ENCODE measurements at places on chromosomes 4 and X.

DNA sequence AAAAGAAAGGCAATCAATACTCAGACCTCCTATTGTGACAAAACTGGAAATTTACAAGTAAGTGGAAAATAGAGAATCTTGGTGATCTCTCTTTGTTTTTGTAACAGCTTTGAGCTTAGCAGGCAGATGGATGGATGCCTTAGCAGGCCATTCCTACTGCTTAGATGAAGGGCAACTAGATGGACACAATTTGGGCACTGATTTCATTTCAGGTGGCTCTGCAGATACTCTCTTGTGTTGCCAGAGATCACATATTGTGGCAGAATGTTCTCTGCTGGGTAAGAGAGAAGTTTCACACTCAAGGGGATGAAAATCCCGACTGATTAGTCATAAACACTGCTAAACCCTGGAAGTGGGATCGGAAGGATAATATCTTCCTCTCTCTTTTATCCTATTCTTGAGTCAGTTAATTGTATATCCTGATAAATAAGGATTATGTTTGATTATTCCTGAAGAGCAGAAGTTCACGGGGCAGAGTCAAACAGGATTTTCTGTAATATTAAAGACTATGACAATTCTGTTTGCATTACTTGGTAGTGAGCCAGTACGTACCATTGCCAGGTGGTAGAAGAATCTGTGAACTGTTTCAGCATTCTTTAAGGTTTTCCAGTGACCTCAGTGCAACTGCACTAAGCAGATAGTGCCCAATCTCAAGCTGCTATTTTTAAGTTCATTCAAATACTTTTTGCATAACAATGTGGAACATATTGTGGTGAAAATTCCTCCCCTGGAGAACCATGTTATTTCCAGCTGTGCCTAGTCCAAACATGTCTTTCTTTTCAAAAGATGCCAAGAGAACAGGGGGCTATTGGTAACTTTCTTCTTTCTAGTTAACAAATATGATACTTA is 974.3 kb downstream of the FSTL5 start:
- no peak for DNase-seq

GRCh38 chr4:54473798-54474197 is 184.0 kb upstream of the KIT start:
- DNase-seq: no peak

DNA sequence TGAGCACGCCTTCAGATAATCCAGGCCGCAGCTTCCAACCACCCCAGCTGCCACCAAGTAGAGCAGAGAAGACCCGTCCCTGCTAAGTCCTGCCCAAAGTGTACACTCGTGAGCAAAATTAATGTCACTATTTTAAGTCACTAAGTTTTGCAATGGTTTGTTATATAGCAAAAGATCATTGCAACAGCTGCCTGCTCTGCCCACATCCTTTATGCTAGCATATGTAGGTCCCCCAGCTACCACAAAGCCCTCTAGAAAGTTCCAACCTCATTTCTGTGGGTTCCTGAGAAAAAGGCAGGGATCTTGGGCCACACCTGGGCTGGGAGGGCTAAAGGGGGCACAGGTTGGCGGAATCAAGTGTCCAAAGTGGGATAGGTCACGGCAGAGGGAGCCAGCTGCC is 346.9 kb downstream of the BCOR start:
- no peak for DNase-seq

DNA sequence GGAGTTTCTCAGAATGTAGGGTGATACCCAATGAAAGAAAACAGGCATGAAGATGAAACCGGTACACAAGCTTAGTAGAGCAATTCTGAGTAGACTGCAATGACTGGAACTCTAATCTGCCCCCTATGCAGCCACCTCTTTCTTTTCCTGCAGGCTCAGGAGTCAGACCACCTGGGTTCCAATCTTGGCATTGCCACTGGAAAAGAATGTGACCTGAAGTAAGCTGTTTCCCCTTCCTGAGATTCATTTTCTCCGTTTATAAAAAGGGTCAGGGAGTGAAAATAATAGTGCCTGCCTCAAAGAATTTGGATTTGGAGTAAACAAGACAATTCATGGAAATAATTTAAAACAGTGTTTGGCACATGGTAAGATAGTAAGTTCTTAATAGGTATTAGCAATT is 1464.0 kb downstream of the PCDH7 start:
- DNase-seq: no peak

GRCh38 chrX:65677954-65678469 is 10.6 kb downstream of the MSN start:
- DNase-seq: no peak

DNA sequence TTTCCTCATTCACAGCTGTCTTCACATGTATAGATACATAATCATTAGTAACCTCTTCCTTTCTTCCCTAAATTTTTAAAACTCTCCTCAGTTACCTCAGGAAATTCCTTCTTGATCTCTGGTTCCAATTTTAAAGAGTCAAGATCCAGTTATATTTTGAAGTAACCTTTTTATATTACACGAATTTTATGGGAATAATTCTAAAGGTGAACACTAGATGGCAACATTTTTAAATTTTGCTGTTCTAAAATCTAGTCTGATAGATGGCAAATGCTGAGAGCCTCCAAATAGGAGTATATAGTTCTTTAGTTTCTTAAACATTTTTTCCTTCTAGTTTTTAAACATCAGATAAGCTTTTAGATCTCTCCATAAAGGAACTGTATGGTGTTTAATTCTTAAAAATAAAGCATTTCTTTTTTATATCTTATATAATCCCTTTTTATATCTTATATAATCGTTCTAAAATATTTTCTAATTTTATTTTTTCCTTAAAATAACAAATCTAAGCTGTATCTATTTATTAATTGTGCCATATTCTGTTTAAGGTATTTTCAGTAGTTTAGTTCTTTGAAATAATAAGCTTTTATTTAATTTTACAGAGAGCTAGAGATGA is 37.9 kb upstream of the PAPSS1 start:
- peak; percentile 16 for DNase-seq

GRCh38 chrX:12711435-12712040 is 79.7 kb upstream of the PRPS2 start:
- no peak for DNase-seq

DNA sequence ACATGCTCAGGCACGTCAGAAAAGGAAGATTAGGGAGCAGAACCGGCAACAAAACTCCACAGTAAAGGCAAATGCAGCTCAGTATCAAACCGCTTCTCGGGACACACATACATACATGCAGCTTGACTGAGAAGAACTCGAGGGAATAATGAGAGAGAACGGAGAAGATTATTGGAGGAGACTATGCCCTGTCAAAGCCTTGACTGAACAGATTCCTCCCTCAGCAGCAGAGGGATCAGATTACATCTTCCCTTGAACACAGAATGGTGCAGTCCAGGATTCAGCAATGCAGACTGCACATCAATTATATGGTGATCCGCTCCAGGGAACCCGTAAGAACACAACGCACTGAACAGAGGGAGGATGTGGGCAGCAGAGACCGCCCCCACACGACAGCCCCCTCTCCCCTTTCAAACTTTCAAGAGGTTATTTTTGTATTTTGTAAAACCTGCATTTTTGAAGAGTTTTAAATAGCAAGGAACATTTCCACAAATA is 183.2 kb downstream of the FBXW7 start:
- DNase-seq: peak; percentile 96

DNA sequence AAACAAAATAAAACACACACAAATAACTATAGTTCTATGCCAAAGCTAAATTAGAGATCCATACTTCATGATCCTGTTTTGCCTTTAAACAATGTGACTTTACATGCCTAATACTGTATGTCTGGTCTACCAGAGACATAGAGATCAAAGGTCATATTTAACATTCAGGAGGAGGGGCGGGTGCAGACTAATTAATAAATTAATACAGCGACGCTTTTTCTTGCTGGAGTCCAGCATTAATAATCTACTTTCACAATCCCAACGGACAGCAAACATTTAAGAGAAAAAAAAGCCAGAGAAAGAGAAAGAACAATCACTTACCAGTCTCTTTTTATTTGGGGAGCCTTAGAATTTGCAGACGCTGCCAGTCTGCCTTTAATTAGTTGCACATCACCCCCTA is 509 bp downstream of the CXXC4 start:
- no peak for DNase-seq

DNA sequence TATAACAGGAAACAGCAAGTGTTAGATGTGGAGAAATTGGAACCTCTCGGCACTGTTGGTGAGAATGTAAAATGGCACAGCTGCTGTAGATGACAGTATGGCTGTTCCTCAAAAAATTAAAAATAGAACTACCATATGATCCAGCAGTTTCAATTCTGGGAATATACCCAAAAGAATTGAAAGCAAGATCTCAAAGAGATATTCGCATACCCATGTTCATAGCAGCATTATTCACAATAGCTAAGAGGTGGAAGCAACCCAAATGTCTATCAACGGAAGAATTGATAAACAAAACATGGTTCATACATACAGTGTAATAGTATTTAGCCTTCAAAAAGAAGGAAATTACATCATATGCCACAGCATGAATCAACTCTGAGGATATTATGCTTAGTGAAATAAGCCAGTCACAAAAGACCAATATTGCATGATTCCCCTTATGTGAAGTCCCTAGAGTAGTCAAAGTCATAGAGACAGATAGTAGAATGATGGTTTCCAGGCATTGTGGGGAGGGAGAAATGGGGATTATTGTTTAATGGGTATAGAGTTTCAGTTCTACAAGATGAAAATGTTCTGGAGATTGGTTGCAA is 467.7 kb downstream of the IDS start:
- no peak for DNase-seq

DNA sequence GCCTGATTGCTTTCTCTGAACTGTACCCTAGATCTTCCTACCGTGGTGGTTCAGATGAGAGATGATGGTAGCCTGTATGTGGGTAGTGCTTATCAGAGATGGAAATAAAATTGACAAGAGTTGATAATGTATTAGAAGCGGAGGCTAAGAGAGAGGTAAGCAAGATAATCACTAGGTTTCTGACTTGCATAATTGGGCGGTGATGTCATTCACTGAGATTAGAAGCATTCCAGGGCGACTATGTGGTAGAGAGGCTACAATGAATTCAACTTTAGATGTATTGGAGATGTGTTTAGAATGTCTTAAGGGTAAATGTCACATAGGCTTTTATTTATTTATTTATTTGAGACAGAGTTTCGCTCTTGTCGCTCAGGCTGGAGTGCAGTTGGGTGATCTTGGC is 415 bp upstream of the TENM3 start:
- DNase-seq: no peak

DNA sequence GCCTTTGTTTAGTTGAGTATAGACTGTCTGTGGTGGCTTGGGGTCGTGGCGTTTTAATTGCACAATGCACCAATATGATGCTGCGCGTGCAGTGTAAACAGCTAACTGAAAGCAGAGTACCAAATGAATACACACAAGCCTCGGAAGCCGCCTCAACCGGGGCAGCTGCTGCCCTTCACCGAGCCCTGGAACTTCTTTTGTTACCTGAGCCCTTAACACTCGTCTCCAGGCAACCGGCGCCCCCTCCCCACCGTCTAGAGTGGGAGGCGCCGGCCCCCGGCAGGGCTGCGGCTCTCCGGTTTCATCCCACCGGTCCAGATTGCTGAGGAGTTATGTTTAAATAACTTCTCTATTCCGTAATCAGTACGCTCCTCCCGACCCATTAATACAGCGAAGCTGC is 173.2 kb upstream of the TBL1X start:
- peak; percentile 20 for DNase-seq

- DNase-seq: no peak
Measured at GRCh38 chr4:2587213-2587823, 50.9 kb downstream of the FAM193A start.

- DNase-seq: no peak
Measured at GRCh38 chrX:104310657-104311254, 56.0 kb upstream of the ESX1 start.

GRCh38 chr4:35939751-35940150 is 304.6 kb downstream of the ARAP2 start:
- DNase-seq: peak; percentile 1

GRCh38 chr4:173748353-173748752 is 218.3 kb upstream of the HAND2 start:
- DNase-seq: peak; percentile 47

DNA sequence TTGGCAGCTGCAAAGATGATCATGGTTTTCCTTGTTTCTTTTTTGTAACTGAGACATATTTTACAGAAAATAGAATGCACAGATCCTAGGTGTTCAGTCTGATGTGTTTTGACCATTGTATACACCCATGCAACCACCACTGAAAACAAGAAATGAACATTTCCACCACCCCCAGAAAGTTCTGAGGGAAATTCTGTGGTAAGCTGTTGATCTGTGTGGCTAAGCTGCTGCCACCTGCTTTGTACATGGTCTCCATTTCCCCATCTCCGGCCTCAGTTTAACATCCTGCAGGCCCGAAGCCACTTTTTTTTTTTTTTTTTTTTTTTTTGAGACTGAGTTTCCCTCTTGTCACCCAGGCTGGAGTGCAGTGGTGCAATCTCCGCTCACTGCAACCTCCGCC is 65.3 kb downstream of the NYX start:
- DNase-seq: no peak

GRCh38 chr4:28427306-28428085 is 1566.9 kb downstream of the STIM2 start:
- no peak for DNase-seq

- DNase-seq: no peak
Measured at GRCh38 chr4:150141756-150142155, 63.5 kb downstream of the DCLK2 start.

GRCh38 chrX:107971636-107972035 is 10.5 kb downstream of the TEX13B start:
- DNase-seq: no peak

DNA sequence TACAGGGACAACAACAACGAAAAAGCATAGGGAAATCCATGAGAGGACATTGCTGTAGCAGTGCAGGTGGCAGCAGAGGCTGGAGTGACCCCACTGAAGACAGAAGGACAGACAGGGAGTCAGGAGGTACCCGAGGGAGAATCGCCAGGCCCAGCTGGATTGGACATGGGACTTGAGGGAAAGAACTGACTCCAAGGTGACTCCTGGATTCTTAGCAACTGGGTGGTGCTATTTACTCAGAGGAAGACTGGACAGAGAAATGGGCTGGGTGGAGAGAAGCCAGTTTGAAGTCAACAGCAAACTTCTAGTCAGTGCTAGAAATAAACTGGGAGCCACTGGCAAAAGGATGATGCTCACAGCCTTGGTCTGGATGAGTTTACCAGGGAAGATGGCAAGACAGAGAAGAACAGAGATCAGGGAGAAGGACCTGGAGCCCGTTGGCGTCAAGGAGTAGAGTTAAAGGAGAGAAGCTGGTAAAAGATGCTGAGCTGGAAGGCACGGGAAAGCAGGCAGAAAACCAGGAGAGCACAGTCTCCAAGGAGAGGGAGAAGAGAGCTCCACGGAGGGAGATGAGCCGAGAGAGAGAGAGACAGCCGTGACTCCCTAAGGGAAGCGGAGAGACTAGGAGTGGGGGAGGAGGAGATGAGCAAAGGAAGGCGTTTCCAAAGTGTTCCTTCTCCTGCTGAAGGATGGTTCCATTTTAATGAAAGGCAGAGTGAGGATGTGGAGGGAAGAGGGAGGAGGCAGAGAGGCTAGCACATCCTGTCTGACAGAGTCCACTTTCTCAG is 119.4 kb downstream of the AFAP1 start:
- DNase-seq: no peak

DNA sequence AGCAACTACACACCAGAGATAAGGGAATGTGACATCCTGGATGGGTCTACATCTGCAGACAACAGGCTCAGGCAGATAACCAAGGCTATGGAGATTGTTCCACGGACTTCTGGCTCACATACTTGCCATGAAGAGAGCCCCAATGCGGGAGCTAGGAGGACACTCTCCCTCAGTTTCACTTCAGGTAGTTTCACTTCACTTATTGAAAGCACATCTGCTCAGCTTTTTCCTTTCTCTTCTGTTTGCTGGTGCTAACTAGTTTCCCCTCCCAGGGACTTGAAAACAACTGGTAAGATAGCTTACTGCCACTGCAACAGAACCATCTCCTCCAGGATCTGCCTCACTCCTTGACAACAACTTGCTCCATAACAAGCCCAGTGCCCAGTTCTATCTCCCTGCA is 1.4 kb upstream of the CT47C1 start:
- no peak for DNase-seq

Data from SK-N-DZ (cell line).